ENCODE measurements at places on chromosomes 7 and 10.

- DNase-seq = no peak
Measured at GRCh38 chr7:43509906-43510305, 73.0 kb upstream of the STK17A start.

GRCh38 chr10:50540069-50540825 lies 83.5 kb downstream of the SGMS1 start:
- no peak for DNase-seq

GRCh38 chr10:51000164-51000563 lies 74.1 kb upstream of the PRKG1 start:
- no peak for DNase-seq

- no peak for DNase-seq
Measured at GRCh38 chr7:133139350-133139749, 57.5 kb upstream of the CHCHD3 start.

DNA sequence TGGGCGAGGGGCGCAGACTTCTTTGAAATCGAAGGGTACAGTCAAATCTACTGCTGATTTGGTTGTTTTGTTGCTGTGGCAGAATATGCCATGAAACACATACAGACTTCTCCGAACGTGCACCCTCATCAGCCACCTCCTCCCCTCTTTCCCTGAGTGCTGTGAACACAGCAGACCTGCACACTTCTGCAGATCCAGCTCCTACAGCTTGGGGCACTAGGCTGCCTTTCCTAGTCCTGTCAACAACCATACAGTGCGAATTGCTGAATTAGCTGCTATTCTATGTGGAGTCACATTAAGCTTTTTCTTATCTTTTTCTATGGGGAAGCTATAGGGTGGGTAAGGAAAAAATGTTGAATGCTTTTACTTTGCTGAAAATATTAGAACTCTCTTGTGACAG lies 57.5 kb downstream of the COL17A1 start:
- no peak for DNase-seq

DNA sequence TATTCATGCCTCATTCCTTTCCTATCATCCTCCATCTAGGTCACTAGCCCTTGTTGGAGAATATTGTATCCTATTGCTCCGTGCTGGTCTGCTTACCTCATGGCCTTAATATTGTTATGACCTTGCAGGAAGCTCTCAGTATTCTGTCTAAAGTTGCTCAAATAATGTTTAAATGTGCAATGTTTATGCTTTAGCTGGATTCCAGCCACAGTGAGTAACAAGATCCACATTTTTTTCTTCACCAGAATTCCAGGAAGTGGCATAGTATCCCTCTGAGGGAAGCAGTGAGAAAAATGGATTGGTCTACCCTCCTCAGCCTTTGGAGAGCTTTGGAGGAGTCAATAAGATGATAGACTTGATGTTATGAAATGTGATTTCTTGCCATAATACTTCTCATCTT lies 402.6 kb downstream of the NRG3 start:
- DNase-seq = no peak

GRCh38 chr7:107975394-107976013 lies 27.5 kb downstream of the LAMB1 start:
- DNase-seq = no peak

GRCh38 chr7:27921081-27921836 lies 181.3 kb downstream of the TAX1BP1 start:
- no peak for DNase-seq

- DNase-seq = no peak
Measured at GRCh38 chr10:35896001-35896400, 253.9 kb upstream of the FZD8 start.

DNA sequence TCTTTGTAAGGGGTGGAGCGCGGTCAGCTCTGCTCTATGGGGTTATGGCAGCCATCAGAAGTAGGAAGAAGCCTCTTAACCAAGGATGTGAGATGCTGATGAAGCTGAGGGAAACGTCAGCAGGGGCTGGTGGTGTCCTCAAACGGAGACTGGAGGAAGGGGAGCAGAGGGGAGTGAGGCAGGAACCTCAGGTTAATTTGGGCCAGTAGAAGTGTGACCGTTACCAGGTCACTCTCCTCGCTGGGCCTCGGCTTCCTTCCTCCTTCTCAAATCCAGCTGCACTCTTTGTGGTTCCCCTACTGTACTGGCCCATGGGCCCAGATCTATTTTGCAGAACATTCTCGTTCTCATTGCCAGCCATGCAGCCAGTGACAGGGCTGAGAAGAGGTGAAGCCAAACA lies 169.5 kb downstream of the TMEM178B start:
- no peak for DNase-seq

GRCh38 chr10:96988426-96988825 lies 156.3 kb downstream of the LCOR start:
- no peak for DNase-seq

GRCh38 chr10:132701099-132701845 lies 84.7 kb downstream of the NKX6-2 start:
- DNase-seq = no peak

DNA sequence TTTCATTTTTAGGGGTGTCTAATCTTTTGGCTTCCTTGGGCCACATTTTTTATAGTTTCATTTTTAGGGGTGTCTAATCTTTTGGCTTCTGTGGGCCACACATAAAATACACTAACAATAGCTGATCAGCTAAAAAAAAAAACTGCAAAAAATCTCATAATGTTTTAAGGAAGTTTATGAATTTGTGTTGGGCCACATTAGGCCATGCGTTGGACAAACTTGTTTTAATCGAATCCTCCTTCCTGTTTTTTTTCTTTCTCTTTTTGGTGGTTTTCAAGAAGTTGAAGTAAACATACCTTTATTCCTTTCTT lies 37.4 kb downstream of the ZNRF2 start:
- no peak for DNase-seq

DNA sequence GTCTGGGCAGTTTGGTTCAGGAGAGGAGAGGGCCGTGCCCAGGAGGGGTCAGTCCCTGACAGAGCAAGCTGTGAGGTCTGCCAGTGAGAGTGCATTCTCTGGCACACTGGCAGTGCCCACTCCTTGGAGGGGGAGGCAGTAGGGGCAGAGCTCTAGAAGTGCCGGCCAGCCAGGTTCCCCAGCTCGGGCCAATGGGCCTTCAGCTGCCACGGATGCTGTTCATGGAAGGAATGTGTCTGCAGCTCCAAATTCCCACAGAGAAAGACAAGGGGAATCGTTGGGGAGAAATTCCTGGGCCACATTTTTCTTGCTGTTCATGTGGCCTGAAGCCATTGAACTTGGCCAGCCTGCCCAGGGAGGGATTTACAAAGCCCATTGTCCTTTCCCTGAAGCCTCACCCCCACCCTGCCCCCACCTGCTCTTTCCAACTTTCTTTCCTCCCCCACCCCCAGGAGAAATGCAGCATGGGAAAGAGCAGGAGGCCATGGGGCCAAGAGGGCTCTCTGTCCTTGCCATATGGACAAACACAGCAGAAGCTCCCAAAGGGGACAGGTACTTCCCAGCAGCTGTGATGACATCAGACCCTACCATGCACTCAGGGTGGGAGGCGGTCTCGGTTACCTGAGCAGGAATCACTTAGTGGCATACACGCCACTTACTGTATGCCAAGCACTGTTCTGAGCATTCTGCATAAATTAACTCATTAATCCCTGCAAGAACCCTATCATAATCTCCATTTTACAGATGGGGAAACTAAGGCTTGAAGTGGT lies 70.7 kb downstream of the ARHGAP22 start:
- DNase-seq = no peak

DNA sequence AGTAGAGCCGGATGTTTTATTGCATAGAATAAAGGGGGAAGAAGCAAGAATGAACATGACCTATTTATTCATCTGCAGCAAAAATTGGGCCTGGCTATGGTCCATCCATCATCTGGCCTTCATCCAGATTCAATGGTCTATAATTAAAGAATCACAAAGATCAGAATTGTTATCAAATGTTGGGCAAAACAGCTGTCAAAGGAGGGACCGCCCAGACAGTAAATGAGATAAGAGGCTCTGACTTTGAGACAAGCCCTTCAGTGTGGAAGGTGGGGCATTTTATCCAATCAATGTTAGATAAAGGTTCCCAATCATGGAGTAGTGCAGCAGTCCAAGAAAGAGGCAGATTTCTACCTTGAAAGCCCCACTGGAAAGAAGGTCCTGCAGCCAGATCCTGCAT lies 153.5 kb downstream of the PARD3 start:
- no peak for DNase-seq

GRCh38 chr10:72310636-72311035 lies 36.9 kb downstream of the DDIT4 start:
- no peak for DNase-seq

DNA sequence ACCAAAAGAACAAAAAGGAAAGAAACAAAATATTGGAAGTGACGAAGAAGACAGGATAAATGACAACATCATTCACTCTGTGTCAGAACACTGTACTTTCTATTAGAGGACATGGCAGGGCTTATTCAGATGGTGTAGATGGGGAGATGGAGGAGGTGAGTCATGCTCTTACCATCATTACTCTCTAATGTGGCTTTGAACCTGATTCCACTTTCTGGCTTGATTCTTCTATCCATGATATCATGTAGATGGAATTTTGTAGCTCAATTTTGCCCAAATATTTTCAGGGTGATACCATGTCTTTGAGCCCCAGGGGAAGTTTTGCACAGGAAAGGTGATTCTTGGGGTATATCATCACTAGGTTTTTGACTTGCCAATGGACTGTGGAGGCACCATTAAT lies 91.7 kb downstream of the CFAP58 start:
- DNase-seq = no peak

DNA sequence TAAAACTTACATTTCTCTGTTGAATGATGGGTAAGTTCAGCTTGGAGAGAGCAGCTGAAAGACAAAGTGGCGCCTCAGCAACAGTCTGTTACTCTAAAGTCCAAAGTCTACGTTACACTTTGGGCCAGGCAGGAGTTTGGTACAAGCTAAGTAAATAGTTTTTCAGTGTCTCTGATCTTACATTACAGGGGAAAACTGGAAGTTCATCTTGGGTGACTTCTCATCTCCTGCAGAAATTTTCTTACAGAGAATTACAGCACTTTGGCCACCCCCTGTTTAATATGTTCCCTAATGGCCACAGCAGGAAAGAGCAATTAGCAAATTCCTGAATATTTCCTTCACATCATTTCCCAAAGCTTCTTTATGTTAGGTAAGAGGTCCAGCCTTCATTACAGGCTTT lies 67.1 kb downstream of the ABCC2 start:
- DNase-seq = no peak

- no peak for DNase-seq
Measured at GRCh38 chr10:121611393-121612159, 13.3 kb upstream of the FGFR2 start.

GRCh38 chr10:114684822-114685209 lies 26.7 kb upstream of the ABLIM1 start:
- DNase-seq = no peak

- no peak for DNase-seq
Measured at GRCh38 chr7:54985426-54986330, 33.1 kb upstream of the EGFR start.

DNA sequence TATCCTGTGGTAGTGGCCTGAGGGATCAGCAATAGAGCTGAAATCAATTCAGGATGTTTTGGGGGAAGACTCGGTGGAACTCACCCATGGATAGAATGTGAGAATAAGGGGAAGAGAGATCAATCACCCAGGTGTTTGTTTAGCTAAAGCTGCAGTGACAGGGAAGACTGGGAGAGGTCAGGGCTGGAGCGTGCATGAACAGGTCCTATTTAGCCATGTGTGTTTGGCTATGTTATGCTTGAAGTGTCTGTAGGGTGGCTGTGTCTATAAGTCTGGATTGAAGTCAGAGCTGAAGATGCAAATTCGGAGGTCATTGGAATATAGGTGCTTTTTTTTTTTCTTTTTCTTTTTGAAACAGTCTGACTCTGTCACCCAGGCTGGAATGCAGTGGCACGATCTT lies 4.6 kb downstream of the ATP6V1F start:
- no peak for DNase-seq

DNA sequence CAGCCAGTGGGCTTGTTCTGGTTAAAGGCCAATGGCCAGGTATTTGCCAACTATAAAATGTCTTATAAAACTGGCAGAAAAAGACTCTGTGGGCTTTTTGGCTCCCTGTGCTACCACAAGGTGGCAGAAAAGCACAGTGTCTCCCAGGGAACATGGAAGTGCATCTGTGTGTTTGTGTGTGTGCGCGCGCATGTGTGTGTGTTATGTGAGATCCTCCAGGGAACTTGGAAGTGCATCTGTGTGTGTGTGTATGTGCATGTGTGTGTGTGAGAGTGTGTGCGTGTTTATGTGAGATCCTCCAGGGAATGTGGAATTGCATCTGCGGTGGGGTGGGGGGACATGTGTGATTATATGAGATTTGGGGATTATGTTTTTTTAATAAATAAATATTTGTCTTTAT lies 30.2 kb upstream of the ABI1 start:
- DNase-seq = peak; percentile 13

GRCh38 chr7:11573128-11573750 lies 258.8 kb downstream of the THSD7A start:
- no peak for DNase-seq

DNA sequence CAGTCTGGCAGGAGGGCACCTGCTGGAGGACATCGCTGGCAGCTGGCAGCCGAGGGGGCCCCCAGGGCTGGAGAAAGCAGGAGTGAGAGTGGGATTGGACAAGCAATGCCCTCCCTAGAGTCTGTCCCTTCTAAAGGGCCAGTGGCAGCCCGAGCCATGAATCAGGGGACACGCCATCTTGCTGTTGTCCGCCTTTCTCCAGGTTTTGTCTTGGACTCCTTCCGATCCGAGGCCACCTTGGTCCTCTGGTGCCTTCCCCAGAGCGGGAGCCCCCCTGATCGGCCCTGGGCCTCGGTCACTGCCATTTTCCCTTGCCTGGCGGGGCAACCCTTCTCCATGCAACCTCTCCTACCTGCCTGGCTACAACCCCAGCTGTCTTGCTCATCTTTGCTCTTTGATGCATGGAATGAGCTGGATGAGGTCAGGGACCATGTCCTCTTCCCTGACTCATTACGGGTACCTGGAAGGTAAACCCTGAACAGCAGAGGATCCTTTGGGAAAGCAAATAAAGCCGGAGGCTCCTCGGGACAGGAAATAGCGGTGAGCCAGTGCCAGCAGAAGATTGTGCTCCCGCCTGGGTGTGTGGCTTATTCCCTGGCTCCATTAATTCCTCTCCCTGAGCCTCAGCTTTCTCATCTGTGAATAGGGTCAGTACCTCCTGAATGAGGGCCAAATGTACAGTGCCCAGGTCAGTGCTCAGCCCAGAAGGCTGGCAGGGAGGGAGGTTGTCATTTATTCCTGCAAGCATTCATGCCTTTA lies 112.0 kb downstream of the GRK5 start:
- DNase-seq = no peak

DNA sequence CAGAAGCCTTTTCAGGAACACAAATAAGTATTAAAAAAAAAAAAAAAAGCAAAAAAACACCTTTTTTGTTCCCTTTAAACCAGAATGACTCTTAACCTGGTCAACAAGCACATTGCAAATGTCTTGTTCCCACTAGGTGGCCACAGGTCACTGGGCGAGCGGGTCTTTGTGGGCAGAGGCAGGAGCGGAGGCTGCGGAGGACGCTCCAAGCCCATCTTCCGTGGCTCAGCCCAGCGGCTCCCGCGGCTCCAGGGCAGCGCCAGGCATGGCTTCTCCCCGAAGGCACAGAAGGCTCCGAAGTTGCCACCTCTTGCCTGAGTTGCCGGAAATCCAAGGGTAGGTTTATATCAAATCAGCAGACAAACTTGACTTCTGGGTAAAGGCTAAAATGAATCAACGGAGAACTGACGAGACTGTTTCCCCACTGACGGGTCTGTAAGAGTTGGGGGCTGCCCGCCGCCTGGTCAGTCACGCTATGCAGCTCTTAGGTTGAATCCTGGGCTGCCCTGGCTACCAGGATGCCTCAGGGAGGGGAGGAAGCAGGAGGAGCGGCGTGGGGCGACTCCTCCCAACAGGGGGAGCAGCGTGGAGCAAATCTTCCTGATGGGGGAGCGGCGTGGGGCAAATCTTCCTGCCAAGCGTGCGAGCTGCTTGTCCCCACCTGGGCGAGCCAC lies 144.5 kb downstream of the PTPRN2 start:
- no peak for DNase-seq
